T follicular helper cell (primary cell): ENCODE measurements at places on chromosomes 12 and 14.

GRCh38 chr12:62899568-62900390 lies 35.2 kb downstream of the PPM1H start:
- no peak for DNase-seq

GRCh38 chr12:120793357-120793756 lies 67.7 kb downstream of the ACADS start:
- no peak for DNase-seq

DNA sequence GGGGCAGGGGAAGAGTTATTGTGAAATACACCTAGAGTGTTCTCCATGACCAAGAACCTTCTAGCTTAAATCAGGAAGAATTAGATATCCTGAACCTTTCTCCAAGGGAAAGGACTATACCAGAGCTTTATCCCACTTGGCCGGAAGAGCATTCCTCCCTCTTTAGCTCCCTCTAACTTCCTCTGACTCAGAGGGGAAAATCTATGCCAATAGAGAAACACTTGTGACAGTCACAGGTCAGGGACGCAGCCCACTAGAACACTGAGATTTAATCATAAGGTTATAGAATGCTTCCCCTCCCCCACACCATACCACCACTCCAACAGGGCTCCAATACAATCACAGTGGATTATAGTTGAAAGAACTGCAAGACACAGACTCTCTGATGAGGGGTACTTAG lies 55.4 kb upstream of the RFX4 start:
- no peak for DNase-seq

DNA sequence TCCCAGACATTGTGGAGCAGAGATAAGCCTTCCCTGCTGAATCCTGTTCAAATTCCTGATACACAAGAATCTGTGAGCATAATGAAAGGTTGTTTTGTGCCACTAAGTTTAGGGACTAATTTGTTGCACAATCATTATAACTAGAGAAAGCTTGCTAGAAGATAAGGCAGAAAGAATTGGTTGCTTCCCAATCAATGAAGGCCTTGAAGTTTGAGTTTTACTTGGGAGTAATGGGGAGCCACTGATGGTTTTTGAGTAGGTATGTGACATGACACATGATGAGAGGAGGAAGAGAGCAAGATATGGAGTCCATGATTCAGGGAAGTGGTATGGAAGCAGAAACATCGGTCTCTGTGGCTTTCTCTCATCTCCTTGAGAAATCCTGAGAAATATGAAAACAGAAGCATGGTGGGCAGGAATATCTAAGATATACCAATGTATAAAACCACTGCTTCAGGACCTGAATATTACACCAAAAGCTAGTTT lies 13.3 kb upstream of the TCP11L2 start:
- no peak for DNase-seq

DNA sequence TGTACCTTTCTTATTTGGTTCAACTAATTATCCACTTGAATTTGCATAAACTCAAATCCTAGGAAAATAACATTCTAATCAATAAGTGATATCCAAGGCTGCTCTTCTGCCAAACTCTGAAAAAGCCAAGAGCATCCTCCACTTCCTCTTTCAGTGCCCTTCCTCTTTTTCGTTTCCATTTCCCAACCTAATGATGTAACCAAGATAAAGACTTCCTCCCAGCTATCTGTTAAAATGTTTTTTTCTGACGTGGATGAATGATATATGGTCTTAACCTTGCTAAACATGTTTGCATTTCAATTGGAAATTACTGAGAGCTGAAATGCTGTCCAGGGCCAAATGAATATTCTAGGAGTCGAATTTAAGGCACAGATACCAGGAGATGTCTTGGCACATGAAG lies 459.5 kb upstream of the PDE3A start:
- DNase-seq, result no peak

DNA sequence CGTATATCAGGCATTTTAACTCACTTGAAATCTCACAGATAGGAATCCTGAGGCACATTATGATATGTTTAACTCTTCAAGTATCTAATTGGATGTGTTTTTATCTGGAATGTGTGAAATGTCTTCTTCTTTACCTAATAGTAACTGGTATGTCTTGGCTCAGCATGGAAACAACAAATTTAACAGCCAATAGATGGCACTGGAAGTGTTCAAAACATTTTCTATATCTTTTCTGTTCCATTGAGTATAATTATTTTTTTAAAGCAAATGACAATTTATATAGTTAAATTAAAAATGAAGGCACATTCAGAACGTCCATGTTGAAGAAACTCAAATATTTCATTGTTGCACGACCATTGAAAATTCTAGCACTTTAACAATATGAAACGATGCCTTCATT lies 164.6 kb upstream of the SLC16A7 start:
- no peak for DNase-seq

DNA sequence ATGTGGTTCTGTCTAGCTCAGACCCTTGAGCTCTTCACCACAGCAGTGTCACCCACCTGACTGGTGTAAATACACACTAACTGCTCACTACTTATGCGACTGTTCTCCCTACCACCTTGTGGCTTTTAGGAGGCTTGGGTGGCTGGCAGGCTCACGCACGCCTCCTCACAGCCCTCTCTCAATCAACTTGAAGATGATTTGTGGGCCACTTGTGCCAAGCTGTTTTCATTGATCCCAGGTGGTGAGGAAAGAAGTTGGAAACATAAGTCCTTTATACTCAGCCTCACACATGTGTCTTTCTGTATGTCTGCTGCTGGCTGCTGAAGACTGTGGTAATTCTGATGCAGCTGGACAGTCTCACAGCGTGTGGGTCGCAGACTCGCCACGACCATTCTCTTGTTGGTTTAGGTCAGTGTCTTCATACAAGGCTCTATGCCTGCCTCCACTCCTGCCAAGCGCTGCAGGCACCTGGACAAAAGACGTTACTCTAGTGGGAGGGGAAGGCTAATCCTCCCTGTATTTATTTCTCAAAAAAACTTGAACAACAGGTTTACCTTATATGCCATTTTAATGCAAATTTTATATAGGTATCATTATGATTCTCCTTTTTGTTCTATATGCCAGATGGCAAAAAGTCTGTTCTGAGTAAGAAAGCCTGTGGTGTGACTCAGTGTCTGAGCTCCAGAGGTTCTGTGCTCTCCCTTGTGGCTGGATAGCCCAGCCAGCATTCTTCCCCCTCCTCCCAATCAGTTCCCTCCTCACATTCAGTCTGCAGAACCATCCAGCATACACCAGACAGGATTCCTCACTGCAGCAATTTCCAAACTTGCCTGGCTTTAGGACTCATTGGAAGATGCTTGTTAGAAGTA lies 115.6 kb downstream of the DIP2B start:
- no peak for DNase-seq

DNA sequence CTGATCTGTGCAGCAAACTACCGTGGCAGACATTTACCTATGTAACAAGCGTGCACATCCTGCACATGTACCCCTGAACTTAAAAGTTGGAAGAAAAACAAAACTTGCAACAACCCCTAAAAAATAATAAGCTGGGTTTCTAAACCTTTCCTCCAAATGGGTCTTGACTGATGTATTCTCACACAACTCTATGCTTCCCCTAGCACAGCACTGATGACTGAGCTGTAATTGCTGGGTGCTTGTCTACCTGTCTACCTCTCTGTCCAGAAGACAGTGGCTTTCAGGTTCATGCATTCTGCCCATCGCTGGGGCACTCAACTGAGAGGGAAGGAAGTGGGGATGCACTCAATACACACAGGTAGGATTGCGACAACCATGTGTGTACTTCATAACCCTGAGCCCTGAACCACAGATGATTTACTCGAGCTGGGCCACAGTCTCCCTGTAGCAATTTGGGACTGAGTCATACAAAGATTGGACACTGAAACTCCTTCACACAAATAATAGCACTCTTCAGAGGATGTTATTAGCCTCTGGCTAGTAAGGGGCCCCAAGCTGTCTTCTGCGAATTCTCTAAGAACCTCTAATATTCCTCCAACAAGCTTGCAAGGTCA lies 44.8 kb upstream of the TMPO start:
- DNase-seq, result no peak
